ENCODE measurements at places on chromosomes 12 and 14. TPM values are rescaled to one million over a fixed set of nuclear protein-coding genes. Genes with fewer than 3 reads are reported as not detected.

GRCh38 chr14:94317259-94317658 lies 5.9 kb downstream of the SERPINA6 start:
- DNase-seq = no peak

MAP3K9 gene
- total RNA-seq = 0.96 TPM

GRCh38 chr14:32129124-32129523 lies 52.0 kb downstream of the ARHGAP5 start:
- DNase-seq = no peak

GRCh38 chr14:56341766-56342493 lies 223.7 kb downstream of the PELI2 start:
- no peak for DNase-seq

DNA sequence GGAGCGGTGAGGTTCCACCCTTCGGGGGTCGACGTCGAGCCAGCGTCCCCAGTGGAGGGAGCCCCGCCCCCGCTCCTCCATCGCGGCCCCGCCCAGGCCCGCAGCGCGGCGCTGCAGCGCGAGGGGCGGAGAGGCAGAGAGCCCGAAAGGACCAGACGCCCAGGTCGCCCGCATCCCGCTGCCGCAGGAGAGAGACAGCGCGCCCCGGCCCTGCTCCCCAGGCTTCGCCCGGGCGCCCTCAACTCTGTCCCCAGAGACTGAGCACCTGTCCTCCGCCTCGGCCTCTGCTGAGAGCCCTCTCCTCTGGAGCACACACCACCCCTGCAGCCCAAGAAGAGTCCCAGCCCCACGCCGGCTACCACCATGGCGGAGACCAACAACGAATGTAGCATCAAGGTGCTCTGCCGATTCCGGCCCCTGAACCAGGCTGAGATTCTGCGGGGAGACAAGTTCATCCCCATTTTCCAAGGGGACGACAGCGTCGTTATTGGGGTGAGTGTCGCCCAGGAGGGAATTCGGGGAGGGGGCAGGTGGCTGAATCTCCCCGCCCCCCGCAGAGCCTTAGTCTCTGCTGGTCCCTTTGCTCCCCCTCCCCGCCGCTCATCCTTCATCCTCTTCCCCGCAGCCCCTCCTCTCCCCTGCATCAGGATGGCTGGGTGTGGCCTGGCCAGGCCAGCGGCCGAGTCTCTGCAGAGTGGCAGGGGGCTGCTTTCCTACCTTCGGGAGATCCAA lies at the start of gene KIF5A:
TSS of gene KIF5A (plus strand) at position 136 of the 732 bp plus-strand sequence. CDS start at position 364, 228 bp downstream.
- DNase-seq = no peak

DNA sequence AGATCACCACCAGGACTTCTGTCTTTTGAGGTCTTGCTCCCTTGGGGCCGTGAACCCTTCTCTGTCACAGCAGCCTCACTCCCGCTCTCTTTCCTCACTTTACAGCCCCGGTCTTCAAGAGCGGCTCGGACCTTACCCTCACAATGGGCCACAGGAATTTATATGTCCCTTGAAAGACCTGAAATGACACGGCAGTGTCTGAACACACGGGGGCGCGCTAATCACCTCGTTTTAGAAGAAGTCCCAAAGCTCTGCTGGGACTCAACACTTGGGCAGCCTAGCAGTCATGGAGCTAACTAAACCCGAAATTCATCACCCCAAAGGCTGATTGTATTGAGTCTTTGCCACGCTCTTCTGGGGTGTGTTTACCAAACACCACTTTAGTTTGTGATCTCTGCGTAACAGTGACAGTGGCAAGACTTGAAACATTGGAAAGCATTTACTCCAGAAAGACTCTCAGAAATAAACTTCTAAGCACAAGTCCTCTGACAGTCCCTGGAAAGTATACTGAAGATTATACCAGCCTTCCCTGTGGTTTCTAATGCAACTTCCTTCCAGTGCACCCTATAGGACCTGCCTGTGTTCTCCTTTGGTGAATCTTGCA lies 29.0 kb downstream of the SERPINA11 start:
- DNase-seq = no peak

DNA sequence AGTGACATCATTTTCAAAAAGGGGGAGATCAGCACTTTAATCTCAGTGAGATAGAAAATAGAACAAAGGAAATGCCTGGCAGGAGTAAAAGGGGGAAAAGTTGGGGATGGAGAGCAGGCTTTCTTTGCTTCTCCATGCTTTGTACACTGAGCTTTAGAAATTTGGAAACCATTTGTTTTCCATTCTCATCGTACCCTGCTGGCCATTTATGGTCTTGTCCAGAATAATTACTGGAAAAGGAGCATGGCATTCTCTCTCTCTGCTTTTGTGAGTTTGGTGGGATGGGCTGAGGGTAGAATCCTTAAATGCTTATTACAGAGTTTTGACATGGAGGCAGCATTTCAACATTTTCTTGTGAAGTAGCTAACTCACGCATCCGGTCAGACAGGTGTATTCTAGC lies 104.4 kb upstream of the FLRT2 start:
- no peak for DNase-seq

DNA sequence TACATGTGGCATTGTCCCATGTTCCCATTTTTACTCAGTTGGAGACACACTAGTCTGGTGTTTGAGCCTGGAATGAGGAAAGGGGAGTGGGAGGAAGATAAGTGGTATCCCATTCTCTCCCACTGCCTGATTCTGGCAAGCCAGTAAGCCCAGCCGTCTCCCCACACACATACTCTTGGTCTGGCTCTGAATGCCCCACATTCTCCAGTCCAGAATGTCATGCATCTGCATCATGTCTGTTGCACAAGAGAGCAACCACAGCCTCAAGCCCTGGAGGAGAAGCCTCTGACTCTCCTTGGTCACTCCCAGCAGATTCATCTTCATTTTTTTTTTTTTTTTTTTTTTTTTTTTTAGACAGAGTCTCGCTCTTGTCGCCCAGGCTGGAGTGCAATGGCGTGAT lies 48.0 kb downstream of the DRAM1 start:
- DNase-seq = peak; percentile 79

TPPP2 gene
- not detected for total RNA-seq

GRCh38 chr14:75470238-75470797 lies 42.5 kb downstream of the JDP2 start:
- DNase-seq = no peak

Measured in ascending aorta (tissue), 2 donors.